Right lobe of liver (tissue), 6 donors: ENCODE measurements at places on chromosomes 11 and 22.

- no peak for DNase-seq
Measured at GRCh38 chr11:116353589-116353988, 419.2 kb downstream of the BUD13 start.

GRCh38 chr11:64004590-64004984 is 18.3 kb downstream of the OTUB1 start:
- DNase-seq = no peak

GRCh38 chr11:112509300-112509699 is 248.6 kb upstream of the PLET1 start:
- no peak for DNase-seq

- no peak for DNase-seq
Measured at GRCh38 chr22:22836635-22837034, 51.0 kb upstream of the IGLL5 start.

DNA sequence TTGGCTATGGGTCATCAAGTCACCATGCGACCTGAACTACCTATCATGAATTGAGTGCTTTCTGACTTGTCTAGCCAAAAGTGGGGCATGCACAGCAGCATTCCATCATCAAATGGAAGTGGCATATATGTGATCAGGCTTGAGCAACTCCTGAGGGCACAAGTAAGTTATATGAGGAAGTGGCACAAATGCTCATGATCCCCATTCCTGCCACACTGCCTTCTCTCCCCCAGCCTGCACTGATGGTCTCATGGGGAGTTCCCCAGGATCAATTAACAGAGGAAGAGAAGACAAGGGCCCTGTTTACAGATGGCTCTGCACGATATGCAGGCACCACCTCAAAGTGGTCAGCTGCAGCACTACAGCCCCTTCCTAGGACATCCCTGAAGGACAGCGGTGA is 21.8 kb downstream of the MS4A4E start:
- no peak for DNase-seq

DNA sequence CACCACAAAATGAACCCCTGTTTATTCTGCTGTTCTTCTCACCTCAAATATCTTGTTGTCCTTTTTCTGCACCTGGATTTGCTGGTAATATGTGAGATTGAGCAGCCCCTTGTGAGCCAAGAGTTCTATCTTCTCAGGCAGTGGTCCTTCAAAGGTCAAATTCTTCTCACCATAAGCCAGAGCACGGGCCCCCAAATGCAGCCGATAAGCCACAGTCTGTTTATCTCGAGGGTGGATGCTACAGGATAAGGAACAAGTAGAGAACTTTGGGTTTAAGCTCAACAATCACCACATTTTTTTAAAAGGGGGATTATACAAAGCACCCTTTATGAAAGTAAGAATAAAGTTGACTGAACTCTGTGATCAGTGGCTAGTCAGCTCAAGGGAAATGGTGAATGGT is 15.8 kb downstream of the TBRG1 start:
- no peak for DNase-seq

DNA sequence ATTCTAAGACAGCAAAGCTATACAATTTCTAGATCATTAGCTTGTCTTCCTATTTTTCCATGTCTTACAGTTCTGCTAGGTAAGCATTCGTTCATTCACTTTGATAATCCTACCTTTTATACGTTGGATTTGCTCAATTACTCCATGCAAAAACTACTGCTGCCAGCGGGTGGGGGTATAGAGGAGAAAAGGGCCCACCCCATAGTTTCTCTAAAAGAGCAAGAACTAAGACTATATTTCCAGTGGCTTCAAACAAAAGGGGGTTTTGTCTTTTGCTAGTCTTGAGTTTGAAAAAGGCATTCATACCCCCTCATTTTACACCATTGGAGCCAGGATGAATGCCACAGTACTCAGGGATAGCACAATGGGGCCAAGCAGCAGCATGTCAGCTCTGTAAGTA is 155.7 kb downstream of the WT1 start:
- DNase-seq = no peak

DNA sequence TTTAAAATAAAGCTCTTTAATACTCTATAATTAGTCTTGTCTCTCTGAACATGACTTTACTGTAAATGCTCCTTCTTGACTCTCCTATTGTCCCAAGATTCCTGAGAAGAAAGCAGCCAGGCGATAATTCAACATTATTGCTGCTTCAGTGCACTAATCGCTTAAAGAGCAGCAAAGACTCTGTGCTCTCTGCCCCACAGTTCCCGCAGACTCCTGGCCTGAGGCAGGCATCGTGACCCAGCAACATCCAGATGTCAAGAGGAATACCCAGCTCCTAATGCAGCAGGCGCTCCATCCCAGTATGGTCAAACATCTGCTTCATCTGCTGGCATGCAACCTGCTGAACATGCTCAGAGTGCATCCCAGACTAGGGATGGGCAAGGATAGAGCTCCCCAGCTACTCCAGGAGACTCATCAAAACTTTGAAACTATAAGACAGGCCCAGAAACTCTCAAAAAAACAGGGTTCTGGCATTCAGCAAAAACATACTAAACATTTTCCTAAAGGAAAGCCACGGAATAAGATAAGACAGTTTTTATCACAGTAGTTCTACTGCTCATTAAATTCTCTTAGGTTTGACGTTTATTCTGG is 270.0 kb downstream of the SOX6 start:
- no peak for DNase-seq

DNA sequence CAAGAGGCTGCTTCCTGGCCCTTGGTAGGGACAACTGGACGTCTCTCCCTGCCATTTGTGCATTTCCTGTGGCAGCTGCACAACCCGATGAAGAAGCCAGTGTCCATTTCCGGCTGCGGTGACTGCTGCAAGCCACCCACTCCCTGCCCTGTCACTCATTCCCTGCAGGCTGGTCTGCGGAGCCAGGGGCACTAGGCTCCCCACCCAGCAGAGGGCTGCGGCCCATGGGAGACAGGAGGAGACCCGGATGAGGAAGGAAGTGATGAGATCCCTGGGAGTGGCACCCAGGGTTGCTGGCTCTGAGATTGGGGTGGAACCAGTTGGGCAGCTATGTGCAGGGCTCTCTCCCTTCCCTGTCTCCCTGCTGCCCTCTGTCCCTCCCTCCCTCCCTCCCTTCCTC is 10.0 kb upstream of the MYRF start:
- DNase-seq = no peak

GRCh38 chr11:95248666-95249467 is 17.9 kb upstream of the SESN3 start:
- no peak for DNase-seq

GRCh38 chr11:65557280-65558001 is 718 bp downstream of the LTBP3 start:
- no peak for DNase-seq
